ENCODE measurements at places on chromosomes 4 and X.
A peak's percentile ranks its signal among the peaks of the same experiment; 100 is the strongest.

DNA sequence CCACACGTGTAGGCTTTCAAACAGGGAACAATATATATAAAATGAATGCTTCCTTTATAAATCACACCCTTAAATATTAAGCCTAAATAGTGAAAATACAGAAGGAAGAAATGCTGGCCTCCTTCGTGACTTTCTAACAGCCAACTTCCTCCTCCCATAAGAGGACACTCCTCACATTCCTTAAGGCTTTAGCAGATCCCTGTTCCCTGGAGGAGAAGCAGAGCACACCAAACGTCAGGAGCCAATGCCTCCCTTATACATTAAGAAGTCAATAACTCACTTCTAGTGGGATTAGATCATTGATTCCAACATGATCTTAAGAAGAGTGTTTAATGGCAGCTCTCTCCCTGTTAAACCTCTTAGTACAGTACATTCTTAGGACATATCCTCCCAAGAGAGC, 108.4 kb upstream of the FAM241A start:
- DNase-seq: no peak

- no peak for DNase-seq
Observed at GRCh38 chr4:24853142-24853541, 57.8 kb downstream of the SOD3 start.

DNA sequence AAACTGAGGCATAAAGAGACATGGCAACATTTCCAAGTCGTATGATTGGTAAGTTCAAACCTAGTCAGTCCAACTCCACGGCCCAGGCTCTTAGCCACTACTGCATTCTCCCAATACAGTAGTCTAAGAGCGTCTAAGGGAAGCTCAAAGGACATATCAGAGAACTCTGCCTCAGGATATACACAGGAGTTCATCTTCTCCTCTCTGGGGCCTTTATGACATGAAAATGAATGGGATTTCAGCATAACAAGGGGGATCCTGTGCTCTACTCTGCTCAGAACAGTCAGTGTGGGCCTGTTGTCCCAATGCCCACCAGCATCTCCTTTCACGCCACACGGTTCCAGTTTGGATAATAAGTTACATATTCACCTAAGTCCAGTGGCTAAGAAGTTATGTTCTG, 4.2 kb downstream of the GASK1B start:
- no peak for DNase-seq

DNA sequence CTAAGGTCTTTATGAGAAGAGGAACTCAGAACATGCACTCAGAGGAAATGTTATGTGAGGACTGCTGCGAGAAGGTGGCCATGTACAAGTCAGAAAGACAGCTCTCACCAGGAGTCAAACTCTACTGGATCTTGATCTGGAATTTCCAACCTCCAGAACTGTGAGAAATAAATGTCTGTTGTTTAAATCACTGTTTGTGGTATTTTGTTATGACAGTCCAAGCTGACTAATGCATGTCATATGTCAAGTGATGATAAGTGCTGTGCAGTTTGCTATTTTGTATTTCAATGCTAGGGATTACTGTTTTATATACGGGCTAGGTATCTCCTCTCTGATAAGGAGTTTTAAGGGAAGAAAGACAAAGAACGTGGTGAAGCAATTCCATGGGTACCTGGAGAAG, 162.3 kb downstream of the CPEB2 start:
- no peak for DNase-seq

DNA sequence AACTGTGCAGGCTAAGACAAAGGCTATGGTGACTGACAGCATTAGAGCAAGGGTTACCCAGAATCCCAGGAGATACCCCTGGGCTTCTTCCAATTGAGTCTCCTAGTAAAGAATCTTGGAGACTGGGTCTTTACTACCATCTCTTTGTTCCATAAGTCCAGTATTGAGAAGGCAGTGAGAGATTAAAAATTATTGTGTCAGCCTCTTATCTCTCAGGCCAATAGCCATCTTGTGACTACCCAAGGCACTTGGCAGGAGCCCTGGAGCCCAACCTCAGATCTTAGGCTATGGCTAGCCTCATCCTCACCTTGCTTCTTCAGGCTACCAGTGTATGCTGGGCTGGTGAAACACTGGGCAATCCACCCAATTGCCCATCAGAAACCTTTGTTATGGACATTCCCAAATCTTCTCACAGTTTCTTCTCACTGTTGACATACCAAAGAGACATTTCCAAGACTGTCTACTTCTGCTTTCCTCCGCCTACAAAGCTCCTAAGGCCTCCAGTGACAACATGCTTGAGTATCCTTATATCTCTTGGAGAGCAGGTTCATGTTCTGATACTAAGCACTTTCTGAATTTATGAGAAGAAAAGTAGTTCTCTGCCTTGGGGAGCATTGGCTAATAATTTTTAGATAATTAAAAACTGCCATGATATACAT, 76.3 kb upstream of the STIM2 start:
- DNase-seq: no peak

GRCh38 chr4:30094887-30095286, 625.3 kb upstream of the PCDH7 start:
- DNase-seq: no peak

DNA sequence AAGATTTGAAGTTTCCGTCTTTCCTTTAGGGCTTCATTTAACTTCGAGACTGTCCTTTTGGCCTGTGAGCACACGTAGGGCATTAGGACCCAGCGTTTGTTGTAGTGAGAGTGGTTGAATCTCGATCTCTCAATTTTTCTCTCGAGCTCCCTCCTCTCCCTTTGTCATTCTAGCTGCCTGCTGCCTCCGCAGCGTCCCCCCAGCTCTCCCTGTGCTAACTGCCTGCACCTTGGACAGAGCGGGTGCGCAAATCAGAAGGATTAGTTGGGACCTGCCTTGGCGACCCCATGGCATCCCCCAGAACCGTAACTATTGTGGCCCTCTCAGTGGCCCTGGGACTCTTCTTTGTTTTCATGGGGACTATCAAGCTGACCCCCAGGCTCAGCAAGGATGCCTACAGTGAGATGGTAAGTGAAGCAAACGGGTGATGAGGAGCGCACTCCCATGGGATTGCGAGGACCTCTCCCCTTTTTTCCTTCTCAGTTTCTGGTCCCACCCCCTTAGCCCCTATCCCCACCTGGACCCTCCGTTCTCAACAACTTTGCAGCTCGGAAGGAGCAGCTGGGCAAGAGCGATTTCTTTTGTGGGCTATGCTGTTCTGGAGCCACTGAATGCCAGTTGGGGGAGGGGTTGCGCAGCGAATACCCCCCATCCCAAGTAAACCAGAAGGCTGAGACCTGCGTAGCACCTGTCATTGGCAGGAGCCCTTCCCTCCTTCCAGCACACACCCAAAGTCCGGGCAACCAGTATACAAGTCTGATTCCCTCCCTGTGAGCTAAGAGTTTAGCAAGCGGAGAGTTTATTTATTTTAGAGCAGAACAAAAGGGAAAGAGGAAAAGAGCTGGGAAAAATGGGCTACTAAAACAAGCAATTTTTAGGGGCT, at the start of gene TMEM35A:
Gene TMEM35A (plus strand): TSS at position 164 of the 883 bp plus-strand sequence. CDS start 124 bp downstream, at position 288.
- no peak for DNase-seq

GRCh38 chrX:107978071-107978470, 4.1 kb downstream of the TEX13B start:
- no peak for DNase-seq

DNA sequence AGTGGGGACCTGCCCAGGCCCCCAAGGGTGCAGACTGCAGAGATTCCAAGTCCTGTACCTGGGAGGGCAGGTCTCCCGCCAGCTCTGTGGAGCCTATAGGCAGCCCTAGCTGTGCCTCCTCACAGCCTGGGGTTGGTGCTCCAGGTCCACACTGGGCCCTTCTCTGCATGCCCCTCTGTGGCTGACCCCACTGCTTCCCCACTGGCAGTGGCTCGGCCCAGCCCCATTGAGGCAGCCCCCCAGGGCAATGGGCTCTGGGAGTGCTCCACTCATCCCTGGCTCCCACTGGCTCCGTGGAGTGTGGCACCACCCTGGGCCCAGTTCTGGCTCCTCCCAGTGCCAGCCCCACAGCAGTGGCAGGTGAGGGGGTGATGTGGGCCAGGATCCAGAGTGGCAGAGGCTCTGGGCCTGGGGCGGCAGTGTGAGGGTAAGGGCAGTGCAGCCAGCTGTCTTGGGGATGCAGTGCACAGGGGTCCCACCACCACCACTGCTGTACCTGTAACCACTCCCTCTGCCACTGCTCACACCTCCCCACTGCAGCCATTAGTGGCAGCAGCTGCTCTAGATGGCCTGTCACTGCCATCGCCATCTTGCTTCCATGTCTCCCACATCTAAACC, 312.2 kb downstream of the GPM6A start:
- DNase-seq: no peak

DNA sequence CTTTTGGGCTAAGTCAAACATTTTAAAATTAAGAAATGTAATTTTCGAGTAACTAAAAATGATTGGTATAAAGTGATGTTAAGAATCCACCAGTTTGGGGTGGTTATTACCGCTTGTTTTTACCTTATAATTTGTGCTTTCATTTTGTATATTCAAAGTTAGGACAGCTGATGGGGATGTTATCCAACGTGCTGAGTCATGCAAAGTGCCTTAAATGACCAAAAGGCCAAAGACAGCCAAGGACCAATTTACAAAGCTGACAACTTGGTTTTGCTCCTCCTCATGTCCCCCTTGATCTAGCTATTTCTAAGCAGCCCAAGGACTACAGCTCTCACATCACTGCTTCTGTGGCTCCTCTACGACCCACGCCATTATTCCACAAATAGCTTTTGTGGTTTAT, 181.4 kb upstream of the PCDH7 start:
- no peak for DNase-seq

DNA sequence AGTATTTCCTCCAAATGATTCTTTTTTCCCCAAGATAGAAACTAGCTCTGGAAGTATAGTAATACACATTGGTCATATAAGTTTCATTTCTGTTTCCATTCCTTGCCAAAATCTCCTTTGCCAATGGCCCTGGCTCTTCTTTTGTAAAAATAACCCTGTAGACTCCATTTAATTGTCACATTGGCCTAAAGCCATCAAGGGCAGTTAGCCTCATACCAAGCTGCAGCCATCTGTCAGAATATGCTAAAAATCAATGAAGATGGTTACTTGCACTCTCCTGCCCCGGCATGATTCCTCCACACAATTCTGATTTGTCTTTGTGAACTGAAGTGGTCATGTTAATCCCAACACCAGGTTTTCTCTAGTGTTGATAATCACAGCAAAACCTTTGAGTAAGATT, 380.5 kb downstream of the SH2D1A start:
- DNase-seq: no peak

DNA sequence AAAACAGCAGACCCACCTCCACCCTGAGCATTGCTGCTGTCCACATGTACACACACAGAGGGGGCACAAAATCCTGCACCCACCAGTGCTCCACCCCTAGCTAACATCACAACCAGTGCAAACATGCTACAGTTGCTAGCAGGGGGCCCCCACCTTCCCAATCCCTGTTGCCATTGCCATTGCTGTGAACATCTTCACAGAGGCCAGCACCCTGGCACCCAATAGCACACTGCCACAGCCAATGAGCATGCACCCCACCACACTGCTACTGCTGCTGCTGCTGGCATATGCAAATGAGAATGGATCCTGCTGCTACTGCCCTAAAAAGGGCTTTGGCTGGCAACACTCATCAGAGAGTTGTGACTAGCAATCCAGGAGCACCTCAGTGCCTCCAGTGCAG, 1061.9 kb downstream of the ARAP2 start:
- no peak for DNase-seq

DNA sequence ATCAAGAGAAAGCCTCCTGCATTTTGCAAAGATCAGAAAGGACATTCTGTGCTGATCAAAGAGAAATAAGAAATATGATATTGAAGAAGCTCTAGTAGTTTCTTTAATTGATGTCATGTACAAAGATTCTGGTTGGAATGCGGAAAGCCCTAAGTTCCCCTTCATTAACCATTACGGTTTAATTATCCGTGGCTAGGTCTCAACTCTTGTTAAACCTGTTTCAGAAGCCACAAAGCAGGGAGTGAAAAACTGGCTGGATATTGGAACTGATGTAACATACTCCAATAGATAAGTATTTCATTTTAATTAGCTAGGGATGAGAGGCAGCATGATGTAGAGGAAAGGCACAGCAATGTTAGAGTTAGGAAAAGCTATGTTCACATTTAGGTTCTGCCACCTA, 55.7 kb downstream of the SPANXN3 start:
- no peak for DNase-seq

DNA sequence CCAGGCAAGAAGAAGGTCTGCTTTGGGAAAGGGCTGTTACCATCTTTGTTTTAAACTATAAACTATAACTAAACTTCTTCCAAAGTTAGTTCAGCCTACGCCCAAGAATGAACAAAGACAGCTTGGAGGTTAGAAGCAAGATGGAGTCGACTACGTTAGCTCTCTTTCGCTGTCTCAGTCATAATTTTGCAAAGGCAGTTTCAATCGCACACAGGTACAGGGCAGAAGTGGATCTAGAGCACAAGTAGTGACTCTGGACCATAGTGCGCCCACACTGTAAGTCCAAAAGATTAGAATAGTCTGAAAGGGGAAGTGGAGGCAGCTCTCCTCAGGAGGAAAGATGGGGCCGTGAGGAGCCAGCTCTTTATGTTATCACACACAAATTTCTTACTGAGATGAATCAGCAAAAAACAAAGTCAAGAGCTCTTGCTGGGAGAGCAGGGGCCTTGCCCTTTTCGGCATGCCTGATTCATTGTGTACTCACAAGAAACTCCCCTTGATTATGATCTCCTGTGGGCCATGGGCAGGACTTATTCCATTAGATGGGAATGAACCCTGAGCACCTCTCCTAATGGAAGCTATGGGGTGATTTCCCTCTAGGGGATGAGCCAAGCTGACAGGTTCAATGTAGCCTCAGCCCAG, 58.6 kb downstream of the FUNDC1 start:
- DNase-seq: no peak

DNA sequence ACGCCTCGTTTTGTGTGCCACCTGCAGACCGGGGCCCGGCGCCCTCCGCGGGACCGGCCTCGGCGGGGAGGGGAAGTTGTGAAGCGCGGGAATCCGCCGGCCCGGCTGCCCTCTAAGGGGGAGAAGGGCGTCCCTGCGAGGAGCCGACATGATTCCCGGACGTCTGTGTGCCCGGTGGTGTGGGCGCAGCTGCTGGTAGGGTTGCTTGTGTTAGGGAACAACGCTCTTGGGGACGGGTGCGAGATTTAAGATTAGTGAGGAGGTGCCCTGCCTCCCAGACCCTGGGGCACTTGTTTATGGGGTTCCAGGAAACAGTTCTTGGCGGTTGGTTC, 627 bp downstream of the CDKN2AIP start:
- peak; percentile 86 for DNase-seq

- DNase-seq: no peak
Observed at GRCh38 chr4:171834640-171835039, 21.4 kb downstream of the GALNTL6 start.

DNA sequence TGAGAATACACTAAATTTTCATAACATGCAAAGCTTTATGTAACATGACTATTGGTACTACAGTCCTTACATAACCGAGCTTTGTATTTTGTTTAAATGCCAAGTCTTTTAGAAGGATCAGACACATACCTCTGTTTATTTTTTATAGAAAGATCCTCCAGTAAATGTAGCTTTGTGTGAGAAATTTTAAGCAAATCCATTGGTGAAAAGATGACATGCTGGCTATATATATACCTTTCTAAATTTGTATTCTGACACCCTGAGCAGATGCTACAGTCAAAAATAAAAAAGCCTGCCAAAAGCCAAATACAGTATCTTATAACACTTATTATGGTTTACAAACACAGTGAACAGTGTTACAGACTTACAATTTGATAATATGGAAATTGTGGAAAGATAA, at the start of gene YIPF7:
Gene YIPF7 (minus strand): TSS at position 201 of the 400 bp plus-strand sequence. CDS start 1,525 bp downstream, outside the sequence.
- no peak for DNase-seq

- DNase-seq: peak; percentile 26
Observed at GRCh38 chr4:116358633-116359222, 726.6 kb downstream of the TRAM1L1 start.

GRCh38 chr4:182538031-182538430, 294.8 kb downstream of the TENM3 start:
- DNase-seq: no peak

Data from aorta (tissue), 5 donors.